H9 (cell line): ENCODE measurements at places on chromosomes 6 and 20.

GRCh38 chr20:46832555-46832954, 62.1 kb upstream of the EYA2 start:
- H3K27ac ChIP-seq: no peak overlapping the region
- no peaks in the 10 kb centered on the region for H3K27me3 ChIP-seq
- DNase-seq: no peak
- no peak overlapping the region for H3K4me3 ChIP-seq

- DNase-seq: no peak
- H3K4me3 ChIP-seq: no peak overlapping the region
- no peaks in the 10 kb centered on the region for H3K27me3 ChIP-seq
- H3K4me1 ChIP-seq: no peaks in the 10 kb centered on the region
Measured at GRCh38 chr6:142898927-142899895, 45.8 kb downstream of the HIVEP2 start.

DNA sequence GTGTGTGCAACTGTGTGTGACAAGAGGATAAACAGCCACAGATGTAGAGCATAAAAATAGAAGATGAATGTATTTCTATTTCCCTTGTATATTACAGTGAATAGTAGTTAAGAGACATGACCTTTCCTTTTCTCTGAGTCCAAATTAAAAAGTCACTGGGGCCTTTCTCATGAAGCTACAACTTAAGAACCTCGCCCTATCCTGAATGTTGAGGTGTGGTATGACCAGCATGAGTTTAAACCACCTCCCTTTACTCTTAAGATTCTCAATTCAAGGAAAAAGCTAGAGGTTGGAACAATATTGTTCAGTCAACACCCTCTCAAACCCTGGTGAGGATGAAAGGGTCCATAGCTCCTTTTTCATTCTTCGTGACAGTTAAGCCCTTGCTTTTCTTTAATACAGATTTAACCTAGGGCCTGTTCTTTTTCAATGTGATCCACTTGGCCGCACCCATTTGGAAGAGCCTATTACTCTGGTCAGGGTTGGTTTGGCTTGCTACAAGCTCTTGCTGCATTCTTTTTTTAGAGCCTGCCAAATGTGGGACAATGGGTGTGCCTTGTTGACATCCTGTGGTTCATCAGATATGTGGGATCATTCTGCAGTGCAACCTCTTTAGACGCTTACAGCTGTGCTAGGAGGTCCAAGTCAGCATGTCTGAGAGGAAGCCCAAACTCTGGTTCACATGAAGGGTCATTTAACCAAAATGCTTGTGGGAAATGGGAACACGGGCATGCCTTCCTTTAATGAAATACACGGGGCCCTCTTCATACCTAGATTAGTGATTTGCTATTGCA, 290.0 kb downstream of the HAO1 start:
- no peaks in the 10 kb centered on the region for H3K36me3 ChIP-seq
- H3K27ac ChIP-seq: no peak overlapping the region
- H3K4me1 ChIP-seq: no peaks in the 10 kb centered on the region
- H3K4me3 ChIP-seq: no peak overlapping the region
- no peak for DNase-seq

GRCh38 chr6:52416629-52417151, 3.5 kb upstream of the EFHC1 start:
- no peaks in the 10 kb centered on the region for H3K27me3 ChIP-seq
- no peak overlapping the region for H3K4me3 ChIP-seq
- H3K36me3 ChIP-seq: no peaks in the 10 kb centered on the region
- H3K4me1 ChIP-seq: no peaks in the 10 kb centered on the region
- no peak overlapping the region for H3K27ac ChIP-seq

DNA sequence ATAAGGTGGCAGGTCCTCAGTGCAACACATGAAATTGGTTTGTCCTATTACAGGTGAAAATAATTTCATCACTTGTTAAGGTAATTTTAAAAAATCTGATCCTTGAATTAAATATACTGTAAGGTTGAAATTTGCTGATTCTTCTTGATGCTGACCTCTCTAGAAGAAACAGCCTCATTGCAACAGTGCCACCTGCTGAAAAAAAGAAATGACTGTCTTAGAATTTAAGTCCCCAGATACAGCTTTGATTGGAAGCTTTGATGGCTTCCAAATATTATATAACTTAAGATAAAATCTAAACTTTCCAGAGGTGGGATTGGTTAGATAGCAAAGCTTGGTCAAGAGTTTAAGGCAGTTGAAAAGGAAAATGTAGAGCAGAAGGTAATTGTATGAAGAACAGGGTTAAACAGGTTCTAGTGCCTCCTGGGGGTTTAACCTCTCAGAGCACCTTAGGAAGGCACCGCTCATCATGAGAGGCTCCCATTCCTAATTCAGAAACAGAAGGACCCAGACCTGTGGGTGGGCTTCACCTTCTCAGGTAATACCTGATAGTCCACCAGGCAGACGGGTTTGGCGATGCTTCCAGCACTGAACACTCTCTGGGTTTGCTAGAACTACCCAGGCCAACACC, 401.0 kb downstream of the PAX1 start:
- DNase-seq: no peak
- no peak overlapping the region for H3K4me3 ChIP-seq
- H3K27me3 ChIP-seq: no peaks in the 10 kb centered on the region
- no peak overlapping the region for H3K27ac ChIP-seq
- H3K4me1 ChIP-seq: no peaks in the 10 kb centered on the region

- no peak overlapping the region for H3K4me3 ChIP-seq
- peaks cover 55% of the 10 kb centered on the region for H3K36me3 ChIP-seq
- no peak for DNase-seq
- peaks cover 11% of the 10 kb centered on the region; the same call in 1 of the 2 replicates for H3K4me1 ChIP-seq
- H3K27ac ChIP-seq: no peak overlapping the region
Measured at GRCh38 chr6:44228031-44228430, 4.6 kb downstream of the SLC29A1 start.

DNA sequence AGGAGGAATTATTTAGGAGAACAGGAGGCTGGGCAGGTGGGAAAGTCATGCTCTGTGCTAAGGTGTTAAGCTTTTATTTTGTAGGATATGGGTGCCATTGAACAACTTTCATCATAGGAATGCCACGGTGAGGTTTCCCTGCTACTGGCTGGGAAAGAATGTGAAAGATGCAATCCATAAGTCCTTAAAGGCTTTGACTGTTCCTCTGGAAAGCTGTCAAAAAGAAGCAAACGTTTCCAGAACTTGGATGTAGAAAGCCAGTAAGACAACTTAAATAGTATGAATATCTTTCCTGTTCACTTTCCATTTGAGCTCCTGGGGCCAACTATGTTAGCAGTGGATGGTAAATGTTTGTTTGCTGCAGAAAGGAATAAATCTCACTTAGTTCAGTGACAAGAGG, 574.4 kb downstream of the RNF144B start:
- no peaks in the 10 kb centered on the region for H3K4me1 ChIP-seq
- no peak overlapping the region for H3K27ac ChIP-seq
- DNase-seq: no peak
- no peaks in the 10 kb centered on the region for H3K36me3 ChIP-seq
- no peak overlapping the region for H3K4me3 ChIP-seq
- H3K27me3 ChIP-seq: no peaks in the 10 kb centered on the region

DNA sequence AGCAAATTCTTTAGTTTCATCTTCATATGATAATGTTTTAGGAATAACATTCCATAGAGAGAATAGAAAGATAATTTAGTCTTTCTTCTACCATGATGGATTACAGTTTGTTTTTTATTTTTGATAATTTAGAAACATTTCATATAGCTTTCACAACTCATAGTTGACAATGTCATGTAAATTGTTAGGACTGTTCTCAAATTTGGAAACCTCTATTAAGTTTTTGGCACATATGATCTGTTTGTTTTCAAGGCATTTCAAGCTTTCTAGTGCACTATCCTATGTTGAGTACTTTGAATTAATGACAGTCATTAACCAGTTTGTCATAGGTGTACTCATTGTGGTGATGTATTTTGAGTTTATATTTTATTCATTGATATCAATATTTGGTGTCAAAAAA, 10.7 kb upstream of the TFB1M start:
- H3K4me3 ChIP-seq: no peak overlapping the region
- no peak for DNase-seq
- peaks cover 2% of the 10 kb centered on the region; the same call in 1 of the 2 replicates for H3K4me1 ChIP-seq
- H3K27me3 ChIP-seq: no peaks in the 10 kb centered on the region

GRCh38 chr20:24420567-24420966, 48.9 kb upstream of the SYNDIG1 start:
- peaks cover 12% of the 10 kb centered on the region for H3K36me3 ChIP-seq
- H3K4me1 ChIP-seq: peaks cover 3% of the 10 kb centered on the region
- H3K4me3 ChIP-seq: no peak overlapping the region
- H3K27ac ChIP-seq: no peak overlapping the region
- no peak for DNase-seq
- H3K27me3 ChIP-seq: no peaks in the 10 kb centered on the region

- H3K27ac ChIP-seq: no peak overlapping the region
- H3K4me1 ChIP-seq: no peaks in the 10 kb centered on the region
- no peaks in the 10 kb centered on the region for H3K27me3 ChIP-seq
Measured at GRCh38 chr20:48933017-48933766, 11.7 kb downstream of the ARFGEF2 start.

GRCh38 chr6:1657116-1657770, 47.5 kb downstream of the FOXC1 start:
- H3K4me3 ChIP-seq: no peak overlapping the region
- H3K27ac ChIP-seq: no peak overlapping the region
- no peaks in the 10 kb centered on the region; the same call in 2 of the 3 replicates for H3K36me3 ChIP-seq
- no peaks in the 10 kb centered on the region for H3K27me3 ChIP-seq
- H3K4me1 ChIP-seq: no peaks in the 10 kb centered on the region; the same call in 1 of the 2 replicates

- H3K27me3 ChIP-seq: no peaks in the 10 kb centered on the region
- H3K27ac ChIP-seq: no peak overlapping the region
- peaks cover 3% of the 10 kb centered on the region; the same call in 1 of the 2 replicates for H3K4me1 ChIP-seq
- no peak for DNase-seq
- H3K36me3 ChIP-seq: no peaks in the 10 kb centered on the region
Measured at GRCh38 chr6:162538643-162539064, 188.9 kb downstream of the PRKN start.

- H3K27ac ChIP-seq: peak overlapping the region; percentile 94
- no peaks in the 10 kb centered on the region for H3K27me3 ChIP-seq
- H3K4me3 ChIP-seq: peak overlapping the region; percentile 14; the same call in 1 of the 2 replicates
- peak; percentile 75 for DNase-seq
- peaks cover 47% of the 10 kb centered on the region for H3K36me3 ChIP-seq
Measured at GRCh38 chr20:47358672-47359529, 2.4 kb upstream of the ZMYND8 start.

GRCh38 chr6:12533586-12533985, 183.0 kb upstream of the PHACTR1 start:
- no peak for DNase-seq
- H3K4me3 ChIP-seq: no peak overlapping the region
- H3K27ac ChIP-seq: no peak overlapping the region
- no peaks in the 10 kb centered on the region for H3K4me1 ChIP-seq
- H3K27me3 ChIP-seq: no peaks in the 10 kb centered on the region

DNA sequence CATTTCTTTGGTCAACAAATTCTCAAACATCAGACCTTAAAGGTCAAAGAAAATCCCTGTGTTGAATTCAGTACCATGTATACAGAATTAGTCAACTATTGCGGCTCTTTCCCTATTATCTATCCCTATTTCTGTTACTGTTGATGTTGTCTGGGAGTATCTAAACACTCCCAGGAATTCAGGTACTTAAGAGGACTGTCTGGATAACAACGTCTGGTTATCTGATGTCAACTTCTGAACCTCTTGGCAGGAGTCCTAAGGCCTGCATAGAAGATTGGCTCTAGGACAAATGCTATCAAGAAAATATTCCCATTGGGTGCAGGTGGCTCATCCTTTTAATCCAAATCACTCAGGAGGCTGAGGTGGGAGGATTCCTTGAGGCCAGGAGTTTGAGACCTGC, 255.6 kb downstream of the KHDC1L start:
- H3K27me3 ChIP-seq: no peaks in the 10 kb centered on the region
- H3K4me3 ChIP-seq: no peak overlapping the region
- no peak for DNase-seq
- H3K36me3 ChIP-seq: no peaks in the 10 kb centered on the region
- no peak overlapping the region for H3K27ac ChIP-seq
- no peaks in the 10 kb centered on the region for H3K4me1 ChIP-seq

- no peaks in the 10 kb centered on the region for H3K27me3 ChIP-seq
- peaks cover 46% of the 10 kb centered on the region for H3K36me3 ChIP-seq
- no peak overlapping the region for H3K4me3 ChIP-seq
- H3K27ac ChIP-seq: no peak overlapping the region
- no peaks in the 10 kb centered on the region for H3K4me1 ChIP-seq
- DNase-seq: no peak
Measured at GRCh38 chr6:31879143-31879542, 346 bp upstream of the SLC44A4 start.

GRCh38 chr20:36303020-36303595, 3.0 kb upstream of the DLGAP4 start:
- H3K36me3 ChIP-seq: no peaks in the 10 kb centered on the region
- no peak for DNase-seq
- no peak overlapping the region for H3K4me3 ChIP-seq
- H3K27me3 ChIP-seq: peaks cover 5% of the 10 kb centered on the region; the same call in 1 of the 2 replicates
- H3K4me1 ChIP-seq: no peaks in the 10 kb centered on the region

- DNase-seq: no peak
- H3K4me1 ChIP-seq: no peaks in the 10 kb centered on the region
- no peak overlapping the region for H3K27ac ChIP-seq
- H3K27me3 ChIP-seq: no peaks in the 10 kb centered on the region
- H3K36me3 ChIP-seq: peaks cover 34% of the 10 kb centered on the region
Measured at GRCh38 chr20:37305839-37306238, 16.4 kb downstream of the MANBAL start.

GRCh38 chr6:15301179-15302006, 55.5 kb downstream of the JARID2 start:
- no peak for DNase-seq
- H3K27me3 ChIP-seq: no peaks in the 10 kb centered on the region
- no peaks in the 10 kb centered on the region for H3K36me3 ChIP-seq
- no peak overlapping the region for H3K27ac ChIP-seq
- H3K4me1 ChIP-seq: peaks cover 24% of the 10 kb centered on the region; the same call in 1 of the 2 replicates

DNA sequence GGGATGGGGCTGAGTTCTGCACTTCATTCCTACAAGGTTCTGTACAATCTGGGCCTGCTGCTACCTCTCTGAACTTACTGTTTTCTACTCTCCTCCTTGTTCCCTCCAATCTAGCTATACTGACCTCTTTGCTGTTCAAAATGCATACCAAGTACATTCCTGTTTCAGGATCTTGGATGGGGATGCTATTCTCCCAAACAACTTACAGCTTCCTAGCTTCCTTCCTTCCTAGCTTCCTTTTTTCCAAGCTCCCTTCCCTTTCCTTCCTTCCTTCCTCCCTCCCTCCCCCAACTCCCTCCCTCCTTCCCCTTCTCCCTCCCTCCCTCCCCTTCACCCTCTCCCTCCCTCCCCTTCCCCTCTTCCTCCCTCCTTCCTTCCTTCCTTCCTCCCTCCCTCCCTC, 117.9 kb downstream of the AHI1 start:
- H3K4me3 ChIP-seq: no peak overlapping the region
- no peaks in the 10 kb centered on the region for H3K4me1 ChIP-seq
- no peak for DNase-seq
- H3K36me3 ChIP-seq: no peaks in the 10 kb centered on the region
